ENCODE measurements at places on chromosomes 3 and 15.

DNA sequence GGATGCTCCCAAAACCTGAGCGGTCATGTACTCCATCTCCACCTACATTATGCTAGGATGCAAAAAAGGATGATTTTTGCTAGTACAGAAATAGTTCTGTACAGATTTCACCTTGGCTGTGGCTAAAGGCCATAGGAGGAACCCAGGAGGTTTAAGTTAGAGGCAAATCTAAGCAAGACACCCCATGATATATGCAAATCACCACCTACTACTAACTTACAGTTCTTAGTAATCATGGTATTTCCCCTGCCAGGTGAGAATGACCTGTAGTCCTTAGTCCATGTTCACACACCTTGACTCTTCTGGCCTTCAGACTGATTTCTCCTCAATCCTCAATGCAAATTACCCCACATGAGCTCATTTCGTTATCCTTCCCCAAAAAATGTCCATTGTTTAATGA lies 154.2 kb downstream of the IMPG2 start:
- no peak for DNase-seq

DNA sequence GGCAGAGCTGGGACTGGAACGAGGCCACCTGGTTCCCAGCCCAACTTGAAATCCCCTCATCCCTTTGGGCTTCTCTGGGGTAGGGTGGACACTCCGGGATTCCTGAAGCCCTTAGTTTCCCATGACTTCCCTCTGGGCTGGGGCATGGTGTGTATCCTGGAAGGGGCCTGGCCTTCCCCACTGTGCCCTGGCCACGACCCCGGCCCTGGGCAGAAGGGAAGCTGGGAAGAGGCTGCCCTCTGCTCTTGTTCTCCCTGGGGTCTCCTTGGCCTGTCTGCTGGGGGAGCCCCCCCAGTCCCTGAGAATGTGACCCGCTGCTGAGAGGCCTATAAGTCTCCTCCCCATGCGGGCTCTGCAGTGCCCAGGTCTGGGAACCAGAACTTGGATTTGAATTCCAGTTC lies 104.9 kb downstream of the LINGO1 start:
- no peak for DNase-seq

GRCh38 chr3:94024385-94024784 lies 4.0 kb downstream of the STX19 start:
- no peak for DNase-seq

- no peak for DNase-seq
These were observed 23.0 kb downstream of the TPM1 start for GRCh38 chr15:63065262-63066221.

GRCh38 chr3:128369121-128369703 lies 97.5 kb downstream of the DNAJB8 start:
- no peak for DNase-seq

DNA sequence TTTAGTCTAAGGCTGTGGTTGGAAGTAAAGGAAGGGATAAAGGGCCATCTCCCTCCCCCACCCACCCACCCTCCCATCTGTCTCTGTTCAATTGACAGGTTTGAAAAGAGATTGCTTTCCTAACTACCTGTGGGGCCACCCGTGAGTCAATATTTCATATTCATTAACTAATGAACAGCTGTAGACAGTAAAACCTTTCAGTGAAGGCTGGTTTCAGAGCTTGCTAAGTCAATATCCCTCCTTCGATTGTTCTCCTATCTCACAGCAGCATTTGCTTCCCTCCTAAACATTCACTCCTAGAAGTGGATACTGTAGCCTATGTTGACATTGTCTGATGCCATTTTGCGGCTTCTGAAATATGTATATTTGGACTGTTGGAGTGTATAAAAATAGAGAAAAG lies 85.9 kb upstream of the SYNPR start:
- no peak for DNase-seq

DNA sequence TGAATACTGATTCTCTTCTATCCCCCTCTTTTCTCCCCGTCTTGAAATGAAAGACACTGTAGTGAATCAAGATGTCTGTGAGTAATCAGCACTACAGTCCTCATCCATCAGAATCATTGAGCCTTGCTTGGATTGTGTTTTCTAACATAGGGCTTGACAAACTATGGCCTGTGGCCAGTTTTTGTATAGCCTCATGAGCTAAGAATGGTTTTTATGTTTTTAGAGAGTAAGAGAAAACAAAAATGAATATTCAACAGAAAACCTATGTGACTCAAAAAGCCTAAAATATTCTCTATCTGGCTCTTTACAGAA lies 55.2 kb downstream of the PPM1L start:
- DNase-seq = no peak

GRCh38 chr3:51966016-51966415 lies 1.2 kb downstream of the PCBP4 start:
- no peak for DNase-seq

GRCh38 chr3:106007512-106007911 lies 138.7 kb upstream of the CBLB start:
- no peak for DNase-seq

All from CD4-positive, alpha-beta T cell treated with Interleukin-6 at 100 ng/mL for 8 hours (primary cell).